ENCODE measurements at places on chromosomes 12 and 14.

DNA sequence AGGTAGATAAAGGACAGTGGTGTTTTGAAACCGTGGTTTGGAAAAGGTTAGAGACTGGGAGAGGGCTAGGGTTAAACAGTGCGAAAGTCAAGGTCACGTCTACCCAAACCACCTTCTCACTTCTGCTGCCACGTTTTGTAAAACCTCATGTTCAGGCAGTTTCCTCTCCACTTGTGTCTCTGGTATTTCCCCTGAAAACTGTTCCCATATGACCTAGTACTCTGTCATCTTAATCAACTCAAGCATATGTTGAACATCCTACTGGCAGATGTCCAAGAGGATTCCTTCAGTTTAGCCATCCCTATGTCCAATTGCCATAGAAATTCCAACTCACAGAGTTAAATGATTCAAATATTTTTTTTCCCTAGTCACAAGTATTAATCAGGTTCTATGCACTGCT is 17.4 kb downstream of the CLEC4C start:
- no peak for DNase-seq

DNA sequence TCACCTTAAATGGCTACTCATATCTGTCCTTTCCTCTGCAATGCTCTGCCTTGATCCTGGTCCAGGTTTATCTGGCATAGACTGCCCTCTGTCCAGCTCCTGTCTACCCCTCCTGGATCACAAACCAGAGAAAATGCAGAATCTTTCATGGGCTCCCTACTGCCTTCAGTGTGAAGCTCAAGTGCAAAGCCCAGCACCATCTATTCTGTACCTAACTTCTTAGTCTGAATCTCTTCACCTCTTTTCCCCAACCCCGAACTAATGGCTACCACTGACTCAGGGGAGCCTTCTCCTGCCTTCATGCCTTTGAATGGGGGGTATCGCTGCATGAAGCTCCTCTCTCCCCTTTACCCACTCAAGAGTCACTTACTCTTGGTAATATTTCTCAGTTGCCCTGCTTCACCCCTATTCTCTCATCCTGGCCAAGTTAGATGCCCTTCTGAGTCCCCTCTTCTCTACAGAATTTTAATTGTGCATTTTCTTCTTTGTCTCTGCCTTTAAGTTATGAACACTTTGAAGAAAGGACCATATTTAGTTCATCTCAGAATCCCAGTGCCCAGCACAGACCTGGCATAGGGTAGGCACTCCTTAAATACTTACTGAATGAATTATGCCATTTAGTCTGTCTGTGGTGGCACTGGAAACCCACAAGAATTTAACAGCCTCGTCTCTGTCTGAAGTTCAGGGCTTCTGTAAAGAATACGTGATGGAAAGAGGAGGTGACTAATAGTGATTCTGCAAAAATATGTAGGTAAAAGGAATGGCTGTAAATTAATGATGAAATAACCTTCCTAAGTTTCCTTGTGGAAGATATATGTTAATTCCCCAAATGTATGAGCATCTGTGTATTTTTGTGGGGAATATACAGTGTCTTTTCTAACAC is 191.3 kb upstream of the AMIGO2 start:
- no peak for DNase-seq

DNA sequence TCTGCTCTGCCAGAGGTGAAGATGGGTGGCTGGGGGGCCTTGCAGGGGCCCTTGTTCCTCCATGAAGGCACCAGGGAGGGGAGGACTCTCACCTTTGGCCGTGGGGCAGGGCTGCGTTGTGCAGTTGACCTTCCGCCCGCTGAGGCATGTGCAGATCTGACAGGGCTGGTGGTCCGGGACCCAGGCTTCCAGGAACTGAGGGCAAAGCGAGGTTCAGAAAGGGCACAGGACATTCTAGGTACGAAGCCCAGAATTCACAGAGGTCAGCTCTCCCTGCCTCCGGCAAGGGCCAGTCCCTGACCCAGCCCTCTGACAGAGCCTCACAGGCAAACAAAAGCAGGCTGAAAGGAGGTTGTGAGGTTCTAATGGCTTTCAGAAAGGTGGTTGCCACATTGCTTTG is 40.4 kb upstream of the ANO2 start:
- DNase-seq: no peak

GRCh38 chr12:24921251-24922038 is 27.5 kb downstream of the BCAT1 start:
- no peak for DNase-seq

DNA sequence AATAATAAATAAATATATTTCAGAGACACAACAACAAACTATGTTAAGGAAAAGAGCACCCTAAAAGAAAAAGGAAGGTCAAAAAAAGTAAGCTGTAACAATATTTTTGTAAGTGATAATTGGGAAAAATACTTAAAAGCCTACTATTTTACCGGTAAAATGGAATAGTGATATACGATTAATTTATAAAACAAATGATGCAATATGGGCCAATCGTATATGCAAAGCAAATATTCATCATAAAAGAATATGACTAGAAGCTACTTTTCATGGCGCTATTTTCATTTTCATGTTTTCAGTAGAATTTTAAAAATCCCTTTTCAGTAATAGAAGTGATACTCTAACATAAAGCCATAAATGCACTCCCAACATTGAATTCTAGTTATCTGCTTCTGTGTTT is 131.0 kb upstream of the AMIGO2 start:
- DNase-seq: no peak

GRCh38 chr12:14982562-14982961 is 9.7 kb downstream of the PDE6H start:
- DNase-seq: no peak

DNA sequence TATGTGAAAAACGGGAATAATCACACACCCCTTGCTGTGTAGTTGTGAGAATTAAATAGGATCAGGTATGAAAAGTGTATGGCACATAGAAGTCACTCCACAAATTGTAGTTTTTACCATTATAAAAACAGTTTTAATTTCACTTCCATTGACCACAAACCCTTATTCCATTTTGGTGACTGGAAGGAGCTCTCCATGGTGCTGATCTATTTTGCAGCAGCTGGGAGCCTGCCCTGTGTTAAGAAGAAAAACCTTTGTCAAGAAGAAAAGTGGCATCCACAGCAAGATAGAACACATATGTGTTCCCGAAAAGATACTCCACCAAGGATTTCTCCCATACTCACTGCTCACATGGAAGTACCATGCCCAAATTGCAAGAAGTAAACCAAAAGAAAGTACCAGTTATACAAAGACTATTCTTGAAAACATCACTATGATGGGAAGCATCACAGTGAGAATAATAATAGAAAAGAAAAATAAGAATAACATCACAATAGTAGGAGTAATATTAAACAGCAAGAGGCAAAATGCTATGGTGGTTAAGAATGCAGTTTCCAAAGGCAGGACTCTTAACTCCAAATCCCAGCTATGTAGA is 58.7 kb downstream of the TUNAR start:
- DNase-seq: no peak

DNA sequence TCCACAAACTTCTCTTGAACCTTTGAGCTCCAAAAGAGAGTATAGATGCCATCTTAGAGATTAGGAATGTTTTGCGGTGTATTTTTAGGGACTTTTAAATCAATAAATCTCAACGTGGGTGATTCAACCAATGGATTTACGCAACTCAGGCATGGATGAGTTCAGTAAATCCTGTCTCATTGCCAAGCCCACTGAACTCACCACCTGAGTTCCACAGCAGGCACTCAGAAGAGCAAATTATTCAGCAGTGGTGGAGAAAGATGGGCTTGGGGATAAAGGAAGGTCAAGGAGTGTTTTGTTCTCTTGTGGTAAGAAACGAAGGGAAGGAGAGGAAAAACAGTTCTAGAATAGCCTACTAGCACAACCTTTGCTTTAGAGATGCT is 68.7 kb upstream of the HMGA2 start:
- DNase-seq: no peak

DNA sequence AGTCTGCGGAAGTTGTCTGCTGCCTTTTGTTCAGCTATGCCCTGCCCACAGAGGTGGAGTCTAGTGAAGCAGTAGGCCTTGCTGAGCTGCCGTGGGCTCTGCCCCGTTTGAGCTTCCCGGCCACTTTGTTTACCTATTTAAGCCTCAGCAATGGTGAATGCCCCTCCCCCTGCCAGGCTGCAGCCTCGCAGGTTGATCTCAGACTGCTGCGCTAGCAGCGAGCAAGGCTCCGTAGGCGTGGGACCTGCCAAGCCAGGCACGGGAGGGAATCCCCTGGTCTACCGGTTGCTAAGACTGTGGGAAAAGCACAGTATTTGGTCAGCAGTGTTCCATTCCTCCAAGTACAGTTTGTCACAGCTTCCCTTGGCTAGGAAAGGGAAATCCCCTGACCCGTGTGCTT is 143.6 kb downstream of the DYRK2 start:
- DNase-seq: no peak

DNA sequence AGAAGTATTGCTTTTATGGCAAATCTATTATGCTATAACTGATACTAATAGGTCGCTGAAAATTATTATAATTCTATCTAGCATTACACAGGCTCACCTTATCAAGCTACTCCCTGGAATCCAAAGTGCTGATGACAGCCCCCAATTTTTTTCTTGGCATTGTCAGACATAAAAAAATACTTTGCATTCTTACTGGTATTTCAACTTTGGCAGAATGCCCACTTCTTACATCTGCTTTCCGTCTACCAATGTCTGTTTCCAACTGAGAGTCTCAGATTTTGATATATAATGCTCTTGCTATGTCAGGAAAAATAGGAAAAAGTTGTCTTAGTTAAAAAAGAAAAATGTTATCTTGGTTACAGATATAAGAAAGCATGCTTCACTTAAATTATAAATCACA is 615.4 kb downstream of the C12orf50 start:
- DNase-seq: no peak

GRCh38 chr12:51749206-51749985 is 99.1 kb downstream of the FIGNL2 start:
- no peak for DNase-seq

- no peak for DNase-seq
Observed at GRCh38 chr14:75426332-75427125, 1.3 kb upstream of the JDP2 start.
